Kidney (tissue), 22 donors: ENCODE measurements at places on chromosomes 3 and 15. TPM values are rescaled to one million over a fixed set of nuclear protein-coding genes. Genes with fewer than 3 reads are reported as not detected.

Gene CHRM5
- total RNA-seq: 0.06 TPM

Gene NRROS
- 11.6 TPM for total RNA-seq

Gene IRAK2
- total RNA-seq: 8.9 TPM

Gene GPR156
- 0.50 TPM for total RNA-seq

Gene FANCD2OS
- not detected for total RNA-seq

Gene NOX5
- total RNA-seq: 0.60 TPM
